ENCODE measurements at places on chromosomes 4 and X. TPM values are rescaled to one million over a fixed set of nuclear protein-coding genes. Genes with fewer than 3 reads are reported as not detected.

ALPK1 gene
- 1.3 TPM for total RNA-seq

DNA sequence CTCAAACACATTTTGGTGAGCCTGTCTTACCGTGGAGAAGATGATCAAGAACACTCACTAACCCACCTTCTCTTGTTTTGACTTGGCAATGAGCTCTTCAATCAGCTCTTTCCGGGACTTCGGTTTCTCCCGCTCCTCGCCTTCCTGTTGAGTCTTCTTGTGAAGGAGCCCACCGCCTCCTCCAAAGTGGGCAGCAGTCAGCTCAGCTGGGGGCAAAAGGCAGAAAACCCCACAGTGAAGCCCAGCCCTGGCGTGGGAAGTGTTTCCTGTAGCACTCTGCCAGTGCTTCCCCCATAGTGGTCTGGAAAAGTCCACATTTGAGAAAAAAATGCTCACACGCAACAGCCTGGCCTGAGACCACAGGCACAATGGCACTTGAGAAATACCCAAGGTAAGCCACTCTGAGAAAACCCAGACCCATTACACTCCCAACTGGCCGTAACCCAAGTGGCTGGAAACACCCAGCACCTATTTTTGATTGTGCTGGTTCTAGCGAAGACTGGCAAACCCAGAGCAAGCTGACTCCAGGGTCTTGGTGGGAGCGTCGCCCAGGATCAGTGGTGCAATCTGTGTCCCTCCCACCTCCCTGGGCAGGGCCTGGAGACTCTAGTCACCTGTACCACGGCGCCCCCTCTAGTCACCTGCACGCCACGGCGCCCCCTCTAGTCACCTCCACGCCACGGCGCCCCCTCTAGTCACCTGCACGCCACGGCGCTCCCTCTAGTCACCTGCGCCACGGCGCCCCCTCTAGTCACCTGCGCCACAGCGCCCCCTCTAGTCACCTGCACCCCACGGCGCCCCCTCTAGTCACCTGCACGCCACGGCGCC lies 8.6 kb downstream of the NOP14 start:
- no peak for DNase-seq

DNA sequence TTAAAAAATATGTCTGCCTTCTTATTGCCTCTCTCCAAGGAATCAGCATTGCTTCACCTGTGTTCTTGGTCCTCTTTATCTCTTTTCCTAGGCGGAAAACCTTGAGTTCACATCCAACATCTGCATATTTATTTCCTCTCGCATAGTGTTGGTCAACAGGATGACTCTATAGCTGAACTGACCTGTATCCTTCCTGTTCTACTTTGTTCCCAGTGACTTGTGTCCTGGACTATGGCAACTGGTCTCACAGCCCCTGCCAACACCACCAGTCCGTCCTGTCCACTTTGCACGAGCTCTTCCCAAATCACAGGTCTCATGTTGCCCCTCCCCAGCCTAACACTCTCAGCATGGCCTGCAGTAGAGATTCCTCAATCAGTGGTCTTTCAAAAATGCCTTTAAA lies 2.0 kb downstream of the DIPK2B start:
- no peak for DNase-seq

GRCh38 chr4:97866821-97867556 lies 276.3 kb downstream of the STPG2 start:
- no peak for DNase-seq

Data from HepG2 (cell line).